H54 (cell line): ENCODE measurements at places on chromosomes 3 and 15.

DNA sequence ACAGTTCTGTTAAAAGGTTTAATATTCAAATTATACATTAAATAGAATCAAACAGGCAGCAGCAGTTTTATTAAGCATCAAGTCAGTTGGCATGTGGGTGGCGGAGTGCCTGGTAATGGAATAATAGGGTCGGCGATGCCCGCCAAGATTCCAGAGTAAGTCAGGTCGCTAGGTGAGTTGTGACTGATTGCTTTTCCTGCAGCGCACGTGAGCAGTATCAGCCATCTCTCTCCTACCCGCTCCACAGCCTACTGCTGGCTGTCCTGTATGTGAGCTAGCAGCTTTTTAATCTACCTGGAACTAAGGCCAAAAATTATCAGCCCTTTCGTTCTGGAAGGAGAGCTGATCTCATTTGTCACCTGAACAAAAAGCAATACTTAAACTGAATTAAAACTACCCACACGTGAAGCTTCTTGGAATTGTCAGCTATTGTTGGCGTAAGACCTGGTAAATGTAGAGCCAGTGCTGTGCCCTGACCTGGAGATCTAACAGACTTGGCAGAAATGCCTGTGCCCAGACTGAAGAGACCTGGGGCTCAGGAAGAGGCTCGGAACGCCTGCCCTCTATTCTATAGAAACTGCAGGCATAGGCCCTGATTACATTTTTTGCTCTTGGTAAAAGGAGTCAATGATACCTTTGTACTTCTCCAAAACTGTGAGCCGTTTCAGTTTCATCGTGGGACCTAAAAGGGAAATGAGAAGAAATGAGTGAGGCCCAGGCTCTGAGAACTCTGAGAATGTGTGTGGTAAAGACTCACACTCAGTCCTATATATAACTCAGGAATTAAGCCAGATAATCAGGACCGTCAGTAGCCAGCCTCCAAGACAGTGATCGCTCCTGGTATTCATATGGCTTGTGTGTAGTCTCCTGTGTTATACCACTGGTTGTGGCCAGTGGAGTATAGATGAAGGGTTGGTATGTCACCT lies 21.9 kb downstream of the IDH3A start:
- DNase-seq, result no peak

- no peak for DNase-seq
Observed at GRCh38 chr15:52496776-52497470, 31.8 kb downstream of the MYO5A start.

- no peak for DNase-seq
Observed at GRCh38 chr15:57195326-57195725, 181.0 kb upstream of the CGNL1 start.

- no peak for DNase-seq
Observed at GRCh38 chr3:34381243-34381642, 582.8 kb downstream of the PDCD6IP start.

DNA sequence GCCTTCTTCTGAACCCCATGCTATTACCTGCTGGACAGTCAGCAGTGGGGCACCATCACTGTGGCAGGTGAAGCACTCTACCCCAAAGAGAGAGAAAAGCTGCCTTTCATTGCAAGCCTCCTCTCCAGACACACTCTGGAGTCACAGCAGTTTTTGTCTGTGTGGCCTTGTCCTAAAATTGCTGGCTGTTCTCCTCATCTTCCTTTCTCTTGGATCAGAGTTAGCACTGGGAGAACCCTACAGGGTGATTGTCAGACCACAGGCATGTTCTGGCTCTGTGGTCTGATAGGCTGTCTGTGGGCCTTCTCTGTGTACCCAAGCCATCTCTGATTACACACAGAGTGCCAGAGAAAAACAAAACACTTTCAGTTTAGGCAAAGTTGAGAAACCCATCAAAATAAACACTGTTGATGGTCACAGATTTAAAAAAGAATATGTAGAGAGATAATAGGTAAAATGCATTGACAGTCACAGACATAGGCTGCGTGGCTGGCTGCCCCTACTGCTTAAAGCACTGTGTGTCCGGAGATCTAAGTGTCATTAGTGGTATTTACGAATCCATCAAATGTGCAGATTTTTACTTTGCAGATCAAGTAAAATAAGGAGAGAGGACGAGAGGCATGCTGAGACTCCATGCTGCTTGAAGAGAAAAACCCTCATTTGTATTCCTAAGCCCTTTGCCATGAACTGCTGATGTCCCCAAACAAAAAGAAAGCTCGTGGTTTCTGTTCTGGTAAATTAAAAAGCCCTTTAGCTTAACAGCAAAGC lies 689.9 kb downstream of the TUSC7 start:
- DNase-seq, result no peak

DNA sequence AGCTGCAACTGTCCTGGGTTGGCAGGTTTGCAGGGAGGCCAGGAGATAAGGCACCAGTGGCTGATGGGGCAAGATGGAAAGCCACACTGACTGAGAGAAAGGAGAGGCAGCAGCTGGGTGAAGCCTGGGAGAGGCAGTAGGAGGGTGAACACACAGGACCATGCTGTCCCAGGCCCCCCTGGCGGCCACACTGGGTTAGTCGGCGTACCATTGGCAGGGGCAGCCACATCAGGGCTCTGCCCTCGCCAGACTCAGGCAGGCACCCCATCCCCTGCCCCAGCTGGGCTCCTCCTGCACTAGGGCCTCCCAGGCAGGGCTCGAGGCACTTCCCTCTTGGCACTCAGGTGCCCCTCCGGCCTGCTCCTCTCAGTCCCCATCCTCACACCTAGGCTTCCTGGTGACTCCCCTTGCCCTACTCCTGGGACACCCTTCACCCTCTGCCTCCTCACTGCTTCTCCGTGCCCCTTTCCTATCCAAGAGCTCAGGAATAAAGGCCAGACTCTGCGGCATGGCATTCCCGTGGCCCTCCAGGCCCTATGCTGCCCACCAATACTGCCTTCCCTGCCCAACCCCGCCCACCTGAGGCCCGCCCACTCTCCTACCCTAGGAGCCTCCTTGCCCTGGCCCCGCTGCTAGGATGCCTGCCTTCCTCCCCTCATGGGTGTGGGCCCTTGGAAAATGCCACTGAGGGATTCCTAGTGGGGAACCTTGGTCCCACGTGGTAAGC lies 28.7 kb upstream of the DUSP7 start:
- no peak for DNase-seq

DNA sequence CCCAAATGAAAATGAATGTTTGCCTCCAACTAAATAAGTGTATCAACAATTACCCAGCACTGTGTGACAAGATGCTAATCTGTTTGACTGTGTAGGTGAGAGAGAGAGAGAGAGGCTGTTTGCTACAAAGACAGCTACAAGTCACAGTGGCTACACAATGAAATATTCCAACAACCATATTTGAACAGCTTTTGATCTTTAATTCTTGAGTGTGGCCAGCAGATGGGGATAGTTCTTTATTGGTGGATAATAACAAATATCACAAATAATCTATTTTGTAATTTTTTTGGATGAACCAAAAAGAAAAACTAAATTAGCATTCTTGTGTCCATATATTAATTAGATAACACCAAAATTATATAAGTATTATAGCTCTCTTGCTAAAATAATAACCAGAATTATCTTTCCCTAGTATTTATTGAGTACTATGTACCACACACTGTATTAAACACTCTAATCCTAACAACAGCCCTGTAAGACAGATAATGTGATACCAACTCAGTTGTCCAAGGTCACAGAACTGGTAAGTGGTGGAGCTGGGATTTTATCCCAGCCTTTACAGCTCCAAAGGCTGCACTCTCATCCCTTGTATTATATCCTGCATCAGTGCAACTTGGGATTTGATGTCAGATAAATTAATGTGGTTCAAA lies 61.9 kb upstream of the C3orf80 start:
- DNase-seq, result no peak

DNA sequence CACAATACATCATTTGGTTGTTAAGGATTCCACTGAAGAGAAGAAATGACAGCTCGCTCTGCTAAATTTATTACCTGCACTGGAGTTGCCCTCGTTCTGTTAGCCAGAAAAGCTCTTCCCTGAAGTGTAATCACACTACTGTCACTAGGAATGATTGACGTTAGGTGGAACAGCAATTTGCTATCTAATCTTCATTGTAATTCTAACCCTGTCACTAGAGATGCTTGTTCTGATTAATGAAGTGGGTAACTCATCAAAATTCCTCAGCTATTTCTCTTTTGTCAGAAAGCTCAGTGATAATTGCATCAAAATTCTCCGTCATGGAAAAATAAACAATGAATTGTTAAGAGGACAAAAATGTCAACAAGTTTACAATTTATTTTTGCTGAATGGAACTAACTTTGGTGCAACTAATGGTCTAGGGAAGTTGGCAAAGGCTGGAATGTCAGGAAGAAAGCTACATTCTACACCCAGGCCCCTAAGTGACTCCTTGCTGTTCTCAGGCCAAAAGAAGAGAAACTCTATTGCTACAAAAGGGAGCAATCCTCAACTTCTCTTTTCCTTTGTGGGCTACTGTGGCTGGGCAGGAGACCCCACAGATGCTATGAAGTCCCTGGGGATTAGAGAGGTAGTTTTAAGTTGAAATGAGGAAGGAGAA lies 34.1 kb downstream of the CCDC191 start:
- no peak for DNase-seq

DNA sequence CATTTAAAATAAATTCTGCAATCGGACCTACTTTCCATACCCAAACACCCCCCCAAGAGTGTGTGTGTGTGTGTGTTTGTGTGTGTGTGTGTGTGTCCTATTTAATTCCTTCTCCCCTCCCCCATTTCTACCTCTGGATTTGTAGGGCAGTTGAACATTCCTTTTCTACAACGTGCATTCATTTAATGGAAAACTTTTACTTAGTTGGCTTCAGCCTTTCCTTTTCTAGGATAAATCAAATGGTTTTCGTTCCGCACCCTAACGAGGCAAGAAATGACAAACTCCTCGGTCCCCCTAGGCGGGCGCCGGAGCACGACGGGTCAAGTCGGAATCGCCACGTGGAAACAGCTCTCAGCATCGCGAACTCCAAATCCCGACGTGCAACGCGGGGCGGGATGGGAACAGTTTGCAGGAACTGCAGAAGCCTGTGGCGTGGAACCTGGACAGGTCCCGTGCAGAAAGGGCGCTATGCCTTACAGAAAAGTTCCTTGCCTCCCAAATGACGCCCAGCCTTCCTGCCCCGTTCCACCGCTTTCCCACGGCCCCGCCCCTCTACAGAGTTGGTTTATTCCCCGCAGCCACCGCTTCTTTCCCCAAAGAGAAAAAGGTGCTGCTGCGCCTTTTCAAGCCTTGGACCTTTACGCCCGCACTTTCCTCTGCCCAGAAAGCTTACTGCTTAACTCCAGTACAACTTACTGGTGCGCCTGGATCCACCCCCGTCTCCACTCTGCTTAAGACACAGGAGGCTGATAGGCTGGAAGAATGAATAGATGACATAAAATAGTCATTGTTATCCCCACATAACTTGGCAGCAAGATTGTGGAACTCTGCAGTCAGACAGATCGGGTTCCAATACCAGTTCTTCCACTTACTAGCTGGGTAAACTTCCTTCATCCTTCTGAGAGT lies 1.1 kb upstream of the EIF2B5 start:
- DNase-seq, result peak; percentile 74

DNA sequence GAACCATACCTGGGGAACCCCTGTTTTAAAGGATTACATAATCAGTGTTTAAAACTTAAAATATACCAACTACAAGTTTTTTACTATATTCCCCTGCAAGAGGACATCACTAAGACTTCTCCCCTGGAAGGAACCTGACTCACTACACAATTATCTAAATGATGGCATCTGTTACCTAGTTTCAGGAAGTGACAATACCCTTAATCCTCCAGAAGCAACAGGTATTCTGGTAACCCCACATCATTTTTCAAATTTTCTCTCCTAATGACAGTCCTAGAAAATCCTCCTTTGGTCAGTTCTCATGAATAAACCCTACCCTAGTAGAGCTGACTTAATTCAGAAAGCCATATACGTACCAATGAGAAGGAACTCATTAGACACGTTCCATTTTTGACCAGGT lies 78.4 kb downstream of the RFX7 start:
- no peak for DNase-seq

GRCh38 chr3:25664812-25665314 lies at the start of gene TOP2B:
TOP2B (minus strand) TSS chr3:25664907; CDS start chr3:25664297, 610 bp downstream.
- DNase-seq, result peak; percentile 84

DNA sequence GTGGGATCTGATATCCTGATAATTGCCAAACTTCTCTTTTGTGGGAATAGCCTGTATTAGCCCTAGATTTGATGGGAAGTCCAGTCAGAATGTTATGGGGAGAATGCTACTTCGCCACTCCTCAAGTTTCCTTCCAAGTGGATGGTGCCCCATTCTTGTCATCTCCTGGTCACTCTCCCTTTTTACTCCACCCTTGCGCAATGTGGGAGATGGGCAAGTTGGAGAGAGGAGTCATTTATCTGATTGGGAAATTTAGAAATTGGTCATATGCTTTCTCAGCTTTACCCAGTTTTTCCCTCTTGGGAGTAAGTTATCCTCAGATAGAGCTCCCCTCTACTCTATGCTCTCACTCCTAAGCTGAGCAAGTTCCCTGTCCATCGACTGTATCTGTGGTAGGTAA lies 14.4 kb downstream of the FANCD2OS start:
- DNase-seq, result no peak

DNA sequence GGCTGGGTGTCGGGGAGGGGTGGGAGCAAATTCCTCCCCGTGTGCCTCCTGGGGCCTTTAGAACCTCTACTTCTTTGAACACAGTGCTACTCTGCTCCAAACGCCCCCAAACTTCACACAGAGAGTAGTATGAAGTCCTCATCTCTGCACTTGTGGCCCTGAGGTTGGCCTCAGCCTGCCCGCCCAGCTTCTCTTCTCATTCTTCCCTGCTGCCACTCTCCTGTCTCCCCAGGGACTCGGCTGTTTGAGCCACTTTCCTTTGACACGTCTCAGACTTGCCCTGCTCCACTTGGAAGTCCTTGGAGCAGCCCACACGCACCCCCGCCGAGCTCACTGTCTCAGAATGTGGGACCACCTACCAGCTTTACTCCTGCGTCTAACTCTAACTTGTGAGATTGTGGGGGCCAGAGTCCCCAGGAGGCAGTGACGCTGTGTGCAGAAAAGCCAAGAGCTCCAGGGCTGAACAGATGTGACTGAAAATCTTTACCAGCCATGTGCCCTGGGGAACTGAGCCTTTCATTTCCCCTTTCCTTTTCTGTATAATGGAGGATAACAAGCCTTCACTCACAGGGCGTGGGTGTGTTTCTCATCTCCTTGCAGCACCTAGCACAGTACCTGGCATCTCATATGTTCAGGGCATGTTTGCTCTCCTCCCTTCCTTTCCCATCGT lies 233.6 kb upstream of the CTDSPL start:
- DNase-seq, result no peak

- no peak for DNase-seq
Observed at GRCh38 chr3:107861904-107862303, 228.9 kb downstream of the CD47 start.

DNA sequence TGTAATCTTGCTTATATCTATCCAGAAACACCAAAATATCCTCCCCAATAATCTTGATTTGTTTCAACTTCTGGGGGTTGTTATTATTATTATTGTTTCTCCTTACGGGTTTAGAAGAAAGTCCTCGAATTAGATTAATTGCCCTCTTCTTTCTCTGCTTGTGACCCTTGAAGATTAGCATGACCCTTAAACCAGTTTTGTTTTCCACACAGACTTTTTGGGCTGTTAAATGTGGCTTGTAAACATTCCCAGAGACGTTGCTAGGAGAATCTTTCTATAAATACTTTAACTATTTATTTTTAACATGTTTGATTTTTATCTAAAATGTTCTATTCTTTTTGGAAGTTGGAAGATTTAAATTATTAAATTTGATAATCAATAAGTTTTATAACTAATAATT lies 4.3 kb upstream of the SUCNR1 start:
- no peak for DNase-seq

GRCh38 chr3:195159814-195160165 lies 111.2 kb downstream of the XXYLT1 start:
- no peak for DNase-seq
